ENCODE measurements at places on chromosomes 3 and 15.
A peak's percentile ranks its signal among the peaks of the same experiment; 100 is the strongest.

GRCh38 chr15:47517737-47518136 is 199.6 kb upstream of the SEMA6D start:
- DNase-seq = no peak

DNA sequence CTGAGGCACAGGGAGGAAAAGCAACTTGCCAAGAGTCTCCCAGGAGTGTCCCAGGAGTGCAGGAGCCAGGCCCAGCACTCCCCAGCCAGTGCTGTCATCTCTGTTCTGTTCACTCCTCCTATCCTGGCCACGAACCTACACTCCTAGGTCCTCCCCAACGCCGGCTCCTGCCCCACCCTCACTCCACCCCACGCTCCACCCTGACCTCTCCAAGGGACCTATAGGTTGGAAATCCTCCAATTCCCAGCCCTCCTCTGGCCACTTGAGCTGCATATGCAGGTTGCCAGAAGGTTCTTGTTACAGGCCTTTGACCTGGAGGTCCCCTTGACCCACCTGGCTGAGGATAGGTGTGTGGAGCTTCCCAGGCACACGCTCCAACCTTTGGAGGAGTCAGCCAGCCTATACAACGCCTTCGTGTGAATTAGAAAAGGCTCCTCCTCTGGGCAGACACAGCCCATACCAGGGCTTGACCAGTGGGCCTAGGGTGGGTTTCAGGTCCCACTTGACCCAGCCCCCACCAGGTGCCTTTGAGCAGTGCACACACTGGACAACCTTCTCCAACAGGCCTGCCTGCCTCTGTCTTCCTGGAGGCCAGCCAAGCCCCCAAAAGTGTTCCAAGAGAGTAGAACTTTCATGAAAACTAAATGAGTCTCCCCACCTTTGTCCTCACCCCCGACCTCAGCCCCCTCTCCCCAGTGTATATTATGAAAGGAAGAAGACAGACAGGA is 167.2 kb upstream of the TLE3 start:
- no peak for DNase-seq

DNA sequence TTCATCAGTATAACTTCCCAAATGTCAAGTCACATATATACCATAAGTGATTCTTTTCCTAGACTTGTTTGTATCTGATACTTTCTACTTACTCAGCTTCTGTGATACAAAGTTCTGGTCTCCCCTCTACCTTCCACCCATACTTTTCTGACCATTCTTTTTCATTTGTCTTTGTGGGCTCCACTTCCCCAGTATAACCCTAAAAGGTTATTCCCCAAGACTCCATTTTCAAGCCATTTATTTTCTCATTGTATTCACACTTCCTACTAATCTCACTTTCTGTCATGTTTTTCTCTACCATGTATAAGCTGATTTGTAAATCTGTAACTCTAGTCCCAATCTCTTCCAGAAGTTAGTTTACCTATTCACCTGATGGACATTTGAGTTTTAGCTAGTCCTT is 34.0 kb downstream of the IQCB1 start:
- no peak for DNase-seq

DNA sequence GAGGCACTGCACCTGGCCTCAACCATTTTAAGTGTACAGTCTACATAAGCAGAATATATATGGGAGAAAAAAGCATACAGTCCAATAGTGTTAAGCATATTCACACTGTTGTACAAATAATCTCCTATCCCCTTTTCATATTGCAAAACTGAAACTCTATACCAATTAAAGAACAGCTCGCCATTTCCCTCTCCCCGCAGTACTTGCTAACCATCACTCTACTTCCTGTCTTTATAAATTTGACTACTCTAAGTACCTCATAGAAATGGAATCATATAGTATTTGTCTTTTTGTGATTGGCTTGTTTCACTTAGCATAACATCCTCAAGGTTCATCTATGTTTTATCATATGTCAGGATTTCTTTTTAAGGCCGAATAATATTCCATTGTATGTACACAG is 21.6 kb upstream of the TASOR start:
- DNase-seq = no peak

DNA sequence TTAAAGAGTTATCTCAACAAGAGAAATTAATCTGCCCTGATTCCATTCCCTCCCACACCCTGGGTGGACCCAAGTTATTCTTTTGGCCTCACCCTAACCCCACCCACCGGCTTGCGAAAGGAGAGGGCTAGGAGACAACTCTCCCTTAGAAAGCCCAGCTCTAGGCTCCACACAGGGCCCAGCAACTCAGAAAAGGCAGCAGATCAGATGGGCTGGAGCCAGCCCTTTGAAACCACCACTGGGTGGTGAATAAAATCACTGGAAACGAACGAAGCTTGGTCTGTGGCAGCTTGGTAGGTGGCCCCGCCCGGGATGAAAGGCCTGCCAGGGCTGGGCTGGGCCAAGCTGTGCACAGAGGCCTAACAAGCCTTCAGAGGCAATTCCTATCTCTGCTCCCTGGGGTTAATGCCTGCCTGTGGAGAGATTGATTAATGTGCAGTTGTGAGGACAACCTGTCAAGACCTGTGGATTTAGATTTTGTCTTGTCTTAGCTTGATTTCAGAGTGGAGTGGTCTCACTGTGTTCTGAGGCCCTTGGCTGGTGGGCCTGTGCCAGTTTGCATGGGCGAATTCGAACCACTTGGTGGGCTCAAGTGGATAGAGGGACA is 38.8 kb downstream of the BHLHE40 start:
- DNase-seq = peak; percentile 35

DNA sequence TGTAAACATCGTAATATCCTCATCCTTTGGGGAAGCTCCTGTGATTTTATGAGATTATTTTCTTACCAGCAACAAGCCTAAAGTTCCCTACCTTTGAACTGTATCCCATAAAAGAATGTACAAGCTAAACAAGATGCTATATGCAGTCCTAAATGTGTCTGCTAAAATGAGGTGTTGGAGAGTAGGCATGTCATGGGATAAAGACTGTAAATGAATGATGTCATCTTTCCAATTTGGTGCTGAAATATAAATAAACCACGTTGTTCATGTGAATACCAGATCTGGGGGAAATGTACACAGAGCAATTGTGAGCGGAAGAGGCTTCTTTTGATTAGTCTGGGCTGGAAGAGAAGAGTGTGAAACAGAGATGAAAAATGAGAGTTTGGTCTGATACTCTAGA is 214.9 kb upstream of the WNT5A start:
- DNase-seq = no peak

DNA sequence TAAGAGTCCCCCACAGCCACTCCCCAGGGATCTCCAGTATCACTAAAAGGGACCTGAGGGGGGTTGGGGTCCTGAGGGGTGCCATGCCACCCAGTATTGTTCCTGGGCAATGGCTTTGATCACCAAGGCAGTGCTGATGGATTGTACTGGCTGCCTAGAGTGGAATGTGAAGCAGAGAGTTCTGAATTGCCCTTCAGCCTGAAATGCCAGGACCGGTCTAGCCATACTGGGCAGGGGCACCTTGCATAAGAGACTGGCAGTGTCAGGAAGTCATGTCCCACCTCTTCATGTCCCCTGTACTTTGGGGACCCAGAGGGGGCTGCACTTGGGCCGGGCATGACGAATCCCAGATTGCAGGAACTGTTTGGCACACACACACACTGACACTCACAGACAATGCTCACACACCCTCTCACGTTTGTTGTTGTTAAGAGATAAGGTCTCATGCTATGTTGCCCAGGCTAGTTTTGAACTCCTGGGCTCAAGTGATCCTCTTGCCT is 4.5 kb upstream of the TKT start:
- no peak for DNase-seq

DNA sequence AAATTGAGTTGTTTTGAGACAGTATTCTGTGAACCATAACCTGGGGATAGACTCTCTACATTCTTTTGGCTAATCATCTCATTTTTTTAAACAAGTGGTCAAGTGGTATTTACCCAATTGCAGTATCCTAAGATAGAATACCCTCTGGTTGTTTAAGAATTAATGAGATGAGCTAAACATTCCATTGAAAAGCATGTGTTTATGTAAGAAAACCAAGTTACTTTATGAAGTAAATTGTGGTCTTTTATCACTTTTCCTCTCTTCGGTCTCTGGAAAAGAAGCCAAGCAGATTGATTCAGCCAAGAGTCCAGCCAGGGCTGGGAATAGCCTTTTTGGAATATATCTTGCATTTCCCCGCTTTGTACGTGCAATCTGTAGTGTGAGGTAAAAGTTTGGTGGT is 185.7 kb upstream of the TOPAZ1 start:
- peak; percentile 35 for DNase-seq

DNA sequence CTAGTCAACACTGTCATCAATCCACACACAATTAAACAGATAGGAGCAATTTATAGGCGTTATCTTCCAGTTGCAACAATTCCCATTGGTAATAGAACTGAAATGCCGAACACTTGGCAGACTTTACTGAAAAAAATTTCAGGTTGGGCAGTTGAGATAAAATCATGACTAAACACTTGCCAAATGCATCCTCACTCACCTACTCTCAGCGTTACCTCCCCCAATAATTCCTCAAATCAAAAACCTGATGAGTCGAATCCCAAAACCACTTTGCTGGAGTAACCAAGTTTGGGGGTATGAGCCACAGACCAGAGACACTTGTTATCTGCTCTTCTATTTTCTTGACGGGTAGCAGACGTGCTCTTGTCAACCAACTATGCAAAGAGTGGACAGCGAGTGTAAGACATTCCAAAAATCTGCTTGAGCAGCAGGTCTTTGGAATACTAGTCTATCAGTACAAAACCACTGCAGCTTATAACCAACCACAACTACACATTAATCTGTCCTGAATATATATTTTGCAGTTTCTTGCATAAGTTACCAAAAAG is 30.3 kb downstream of the PPP1R2 start:
- DNase-seq = no peak

- DNase-seq = no peak
Measured at GRCh38 chr3:61381745-61382392, 130.6 kb upstream of the FHIT start.

DNA sequence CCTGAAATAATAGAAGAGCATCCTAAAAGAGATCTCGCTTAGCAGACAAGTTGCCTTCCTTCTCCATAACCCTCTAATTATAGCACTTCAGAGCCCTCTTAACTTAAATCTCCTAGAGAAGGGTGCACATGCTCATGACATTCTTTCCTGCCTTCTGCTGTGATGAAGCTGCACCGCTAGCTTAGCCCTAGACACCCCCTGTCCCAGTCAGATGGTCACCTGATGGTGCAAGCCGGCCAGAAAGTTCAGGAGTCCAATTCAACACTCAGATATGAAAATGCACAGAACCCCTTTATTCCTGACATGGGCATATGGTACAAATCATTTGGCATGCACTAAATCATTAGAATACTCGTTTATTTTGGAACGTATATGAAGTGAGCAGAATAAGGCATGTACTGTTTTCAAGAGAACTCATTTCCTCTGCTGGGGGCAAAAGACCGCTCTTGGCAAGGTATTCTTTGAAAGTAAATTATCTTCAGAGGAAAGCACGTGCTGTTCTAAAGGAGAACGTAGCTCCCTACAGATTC is 420.4 kb upstream of the PROK2 start:
- DNase-seq = no peak

- DNase-seq = no peak
Measured at GRCh38 chr15:73741321-73741836, 11.8 kb downstream of the INSYN1 start.

DNA sequence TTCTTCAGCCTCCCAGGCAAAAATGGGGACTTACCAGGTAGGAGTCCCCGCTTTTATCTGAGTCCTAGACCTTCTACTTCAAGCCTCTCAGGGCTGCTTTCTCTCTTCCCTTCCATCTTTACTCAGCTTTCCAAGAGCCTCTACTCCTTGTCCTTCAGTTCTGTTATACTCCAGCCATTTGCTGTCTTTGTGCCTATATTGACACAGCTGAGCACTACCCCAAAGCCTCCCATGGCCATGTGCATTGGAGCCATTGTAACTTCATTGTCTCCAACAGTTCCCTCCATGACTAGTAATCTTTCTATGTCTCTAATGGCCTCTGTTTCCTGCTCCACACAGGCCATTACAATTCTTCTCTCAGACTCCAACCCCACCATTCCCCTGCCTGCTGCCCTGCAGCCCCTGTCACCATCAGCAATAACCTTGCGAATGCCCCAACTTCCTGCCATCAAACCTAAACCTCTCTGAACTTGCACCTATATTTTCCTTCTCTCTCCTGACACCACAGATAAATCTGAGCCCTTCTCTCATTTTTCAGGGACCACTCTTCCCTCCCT is 77.9 kb upstream of the ADPGK start:
- no peak for DNase-seq

GRCh38 chr15:68712886-68713285 is 107.8 kb downstream of the ANP32A start:
- DNase-seq = no peak

DNA sequence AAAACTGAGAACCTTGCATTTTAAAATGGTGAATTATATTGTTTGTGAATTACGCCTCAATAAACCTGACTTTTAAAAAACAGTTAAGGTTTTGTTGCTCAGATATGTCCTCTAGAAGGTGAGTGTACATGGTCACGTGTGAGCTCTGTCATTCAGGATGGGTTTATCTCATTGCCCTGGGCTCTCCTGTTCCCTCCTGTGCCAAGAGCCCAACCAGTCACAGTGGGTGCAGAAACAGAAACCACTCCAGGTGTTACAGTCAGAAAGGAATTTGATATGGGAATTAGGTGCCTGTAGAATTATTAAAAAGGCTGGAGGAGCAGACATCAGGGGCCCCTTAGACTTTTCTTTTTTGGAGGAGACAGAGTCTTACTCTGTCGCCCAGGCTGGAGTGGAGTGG is 196.4 kb downstream of the STT3B start:
- DNase-seq = no peak

- peak; percentile 88 for DNase-seq
Measured at GRCh38 chr3:143809121-143809621, 39.1 kb downstream of the SLC9A9 start.

GRCh38 chr3:34229876-34230275 is 431.4 kb downstream of the PDCD6IP start:
- no peak for DNase-seq

- DNase-seq = no peak
Measured at GRCh38 chr3:57919987-57920386, 88.2 kb upstream of the FLNB start.

DNA sequence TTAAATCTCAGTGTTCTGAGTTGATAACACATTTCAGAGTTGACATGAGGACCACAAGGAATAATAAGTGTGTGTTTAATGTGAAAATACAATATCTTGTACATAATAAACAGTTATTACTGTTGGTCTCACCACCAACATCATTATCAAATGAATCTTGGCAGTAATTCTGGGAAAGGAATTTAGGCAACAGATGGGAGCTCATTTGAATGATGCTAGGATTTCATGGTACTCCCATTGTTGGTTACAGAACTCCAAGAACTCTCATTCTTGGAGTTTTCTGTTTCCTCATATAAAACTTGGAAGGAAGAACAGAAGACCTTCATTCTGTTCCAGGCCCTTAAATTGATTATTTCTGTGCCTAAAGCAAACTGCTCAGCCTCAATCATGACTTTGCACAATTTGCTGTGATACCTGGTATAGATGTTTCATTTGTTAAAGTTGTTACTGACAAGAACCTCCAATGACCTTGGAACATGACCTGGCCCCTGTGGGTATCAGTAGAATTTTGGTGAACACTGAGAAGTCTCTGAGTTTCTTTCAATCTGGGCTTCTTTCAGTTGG is 385.8 kb downstream of the LPP start:
- no peak for DNase-seq

- DNase-seq = no peak
Measured at GRCh38 chr3:107545680-107546120, 22.9 kb downstream of the BBX start.
